Stimulated activated CD4-positive, alpha-beta T cell treated with anti-CD3 and anti-CD28 coated beads, TNF-alpha, amount 100 ng/mL, for 24 hours (primary cell): ENCODE measurements at places on chromosomes 3 and 15.

DNA sequence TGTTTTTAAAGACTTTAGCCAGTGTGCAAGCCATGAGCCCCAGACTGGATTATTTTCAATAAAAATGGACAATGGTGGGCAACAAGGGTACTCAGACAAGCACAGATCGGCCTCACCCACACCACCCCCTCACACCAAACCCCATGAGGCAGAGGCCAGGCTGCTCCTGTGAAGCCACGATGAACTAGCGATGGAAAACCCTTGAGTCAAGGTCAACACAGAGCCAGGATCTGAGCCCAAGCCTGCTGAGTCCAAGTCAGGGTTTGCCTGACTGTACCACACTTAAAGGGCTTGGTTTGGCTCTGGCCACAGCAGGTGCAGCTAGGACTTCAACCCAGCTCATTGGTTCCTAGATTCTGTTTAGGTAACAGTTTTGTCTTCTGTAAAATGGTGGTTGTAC is 131.5 kb upstream of the SLC2A2 start:
- DNase-seq: no peak

DNA sequence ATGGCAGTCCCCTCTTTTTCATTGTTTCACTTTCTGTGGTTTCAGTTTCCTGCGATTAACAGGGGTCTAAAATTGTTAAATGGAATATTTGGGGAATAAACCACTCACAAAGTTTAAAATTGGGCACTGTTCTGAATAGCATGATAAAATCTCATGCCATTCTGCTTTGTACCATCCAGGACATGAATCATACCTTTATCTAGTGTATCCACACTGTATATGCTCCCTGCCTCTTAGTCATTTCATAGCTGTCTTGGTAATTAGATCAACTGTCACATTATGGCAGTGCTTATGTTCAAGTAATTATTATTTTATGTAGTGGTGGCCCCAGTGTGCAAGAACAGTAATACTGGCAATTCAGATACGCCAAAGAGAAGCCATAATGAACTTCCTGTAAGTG is 734.5 kb downstream of the ZPLD1 start:
- no peak for DNase-seq

DNA sequence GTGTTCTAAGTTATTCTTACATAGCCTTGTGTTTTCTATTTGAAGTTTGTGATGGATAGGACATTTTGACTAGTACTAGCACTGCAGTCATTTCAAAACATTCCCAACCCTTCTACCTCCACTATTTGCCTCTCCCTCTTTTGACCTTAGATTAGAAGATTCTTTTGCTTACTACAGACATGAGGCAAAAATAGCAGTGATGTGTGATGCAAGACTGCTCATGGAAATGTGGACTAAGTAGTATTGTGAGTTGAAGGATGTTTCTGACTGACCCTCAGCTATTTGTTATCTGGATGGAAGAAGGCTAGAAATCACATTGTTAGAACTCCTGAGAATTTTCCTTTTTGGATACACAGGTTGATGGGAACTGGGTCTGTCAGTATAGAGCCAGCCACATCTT is 45.9 kb downstream of the ATP2C1 start:
- no peak for DNase-seq

DNA sequence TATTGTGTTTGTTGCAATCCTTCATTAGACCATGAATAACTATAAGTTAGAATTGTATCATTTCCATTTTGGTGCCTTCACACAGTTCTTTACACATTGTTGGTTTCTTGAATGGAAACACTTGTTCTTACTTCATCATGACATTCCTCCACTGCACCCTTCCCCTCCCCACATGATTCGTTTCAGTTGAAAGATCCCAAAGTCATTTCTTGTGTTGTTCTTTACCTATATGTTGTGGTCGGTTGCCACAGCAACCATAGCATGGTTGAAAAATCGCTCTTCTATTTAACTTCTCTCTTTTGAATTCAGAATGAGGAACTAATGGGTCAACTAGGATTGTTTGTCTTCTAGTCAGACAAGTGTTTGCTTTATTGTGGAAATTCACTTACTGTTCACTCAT is 103.3 kb downstream of the IL1RAP start:
- no peak for DNase-seq

- DNase-seq: no peak
Observed at GRCh38 chr3:126528800-126529541, 5.0 kb downstream of the CHST13 start.

GRCh38 chr3:24628523-24629258 is 134.0 kb upstream of the THRB start:
- no peak for DNase-seq

GRCh38 chr15:52730173-52730572 is 51.0 kb upstream of the ATOSA start:
- no peak for DNase-seq

DNA sequence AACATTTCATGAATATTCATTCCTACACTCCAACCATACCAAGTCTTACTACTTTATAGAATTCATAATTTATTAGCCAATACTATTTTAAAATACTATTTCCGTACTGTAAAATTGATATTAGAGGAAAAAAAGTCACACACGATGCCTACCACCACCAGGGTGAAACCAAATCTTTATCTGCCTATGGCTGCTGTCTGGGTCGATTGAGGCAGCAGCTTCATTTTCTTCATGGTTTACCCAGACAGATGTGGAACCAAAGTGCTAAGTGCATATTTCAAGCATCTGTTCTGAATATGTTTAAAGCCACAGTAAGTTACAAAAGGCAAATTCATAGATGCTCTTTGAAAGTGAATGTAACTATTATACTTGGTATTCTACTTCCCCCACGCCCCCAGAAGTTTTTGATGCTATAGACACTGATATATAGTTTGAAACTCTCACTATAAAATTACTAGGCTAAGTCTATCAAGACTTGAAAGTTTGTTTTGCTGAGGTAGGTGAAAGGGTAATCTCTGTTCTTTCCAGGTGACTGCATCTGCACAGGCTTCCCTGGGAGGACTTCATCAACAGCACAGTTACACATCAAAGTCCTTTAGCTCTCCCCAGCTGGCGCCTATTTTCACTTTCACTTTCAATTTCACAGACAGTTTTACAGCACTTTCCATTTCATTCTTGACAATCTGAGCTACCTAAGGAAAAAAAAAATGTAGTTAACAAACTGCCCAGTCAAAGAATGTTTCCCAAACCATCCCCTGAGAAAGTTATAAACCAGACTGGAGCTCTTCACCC is 113.9 kb downstream of the POLQ start:
- DNase-seq: peak; percentile 27

DNA sequence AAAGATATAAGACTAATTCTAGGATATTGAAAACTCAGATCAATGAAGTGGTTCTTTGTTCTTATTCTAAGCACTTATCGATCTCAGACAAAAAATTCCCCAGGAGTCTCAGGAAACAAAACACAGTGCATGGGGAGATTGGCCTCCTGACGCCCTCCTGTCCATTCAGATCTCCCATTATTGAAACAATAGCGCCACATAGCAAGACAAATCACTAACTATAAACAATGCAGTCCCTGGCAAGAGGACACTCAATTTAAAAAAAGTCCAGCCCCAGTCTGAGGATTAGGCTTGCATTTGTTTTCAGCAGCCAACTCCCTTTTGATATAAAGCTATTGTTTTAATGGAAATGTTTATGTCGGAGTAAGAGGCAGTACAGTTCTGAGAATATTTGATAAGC is 528.2 kb downstream of the GABRG3 start:
- DNase-seq: no peak

GRCh38 chr3:170278627-170279026 is 56.4 kb downstream of the PRKCI start:
- DNase-seq: no peak

DNA sequence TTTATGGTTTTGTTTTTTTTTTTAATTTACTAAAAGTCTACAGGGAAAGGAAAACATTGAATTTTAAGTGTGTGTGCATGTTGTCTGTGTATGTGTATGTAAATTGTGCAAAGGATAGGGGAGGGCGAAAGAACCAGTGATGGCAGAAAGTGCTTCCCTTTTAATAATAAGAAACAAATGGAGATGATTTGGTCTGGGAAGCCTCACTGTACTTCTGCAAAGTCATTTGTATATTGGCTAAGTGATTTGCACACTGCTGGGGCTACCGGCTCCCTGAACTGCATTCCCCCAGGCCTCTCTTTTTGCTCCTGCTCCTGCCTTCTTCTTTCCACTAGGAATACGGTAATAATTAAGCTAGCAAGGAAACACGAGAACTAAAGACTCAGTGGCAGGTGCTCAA is 101.2 kb downstream of the CD47 start:
- no peak for DNase-seq

GRCh38 chr3:128007033-128007424 is 45.2 kb upstream of the SEC61A1 start:
- DNase-seq: no peak

DNA sequence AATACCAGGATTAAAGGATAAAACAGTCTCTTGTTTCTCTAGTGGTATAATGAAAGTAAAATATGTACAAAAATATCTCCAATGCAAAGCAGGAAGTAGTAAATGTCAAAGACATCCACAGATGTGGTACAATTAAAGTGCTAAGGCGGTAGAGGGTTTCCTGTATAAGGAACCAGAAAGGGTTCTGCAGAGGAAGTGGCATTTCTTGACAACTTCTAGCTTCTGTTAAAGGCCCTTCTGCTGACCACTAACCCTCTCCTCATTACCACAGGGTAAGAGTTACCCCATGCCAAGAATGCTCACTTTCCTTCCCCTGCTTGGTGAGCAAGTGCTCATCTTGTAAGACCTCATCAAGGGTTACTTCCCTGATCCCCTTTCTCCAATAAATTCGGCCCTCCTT is 883.6 kb upstream of the NR2F2 start:
- DNase-seq: no peak

GRCh38 chr3:128215290-128215689 is 62.0 kb downstream of the EEFSEC start:
- DNase-seq: no peak

- no peak for DNase-seq
Observed at GRCh38 chr3:67154429-67154828, 156.3 kb downstream of the KBTBD8 start.

DNA sequence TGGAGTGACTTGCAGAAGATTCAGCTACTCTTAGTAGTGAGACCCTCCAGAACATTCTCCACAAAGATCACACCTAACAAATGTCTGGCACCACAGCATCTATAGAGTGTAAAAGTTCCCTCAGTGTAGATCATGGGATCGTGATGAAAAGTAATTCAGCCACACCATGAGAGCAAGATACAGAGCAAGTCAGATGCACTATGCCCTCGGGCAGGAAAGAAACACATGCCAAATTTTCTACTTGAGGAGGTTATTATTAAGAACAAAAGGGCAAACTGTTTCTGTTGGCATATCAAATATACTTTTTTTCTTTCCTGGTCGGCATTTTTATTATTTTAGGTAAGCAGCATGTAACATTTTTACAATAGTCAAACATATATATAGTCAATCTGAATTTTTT is 44.8 kb upstream of the SNTN start:
- DNase-seq: no peak

- no peak for DNase-seq
Observed at GRCh38 chr3:55690177-55690576, 203.1 kb upstream of the WNT5A start.

DNA sequence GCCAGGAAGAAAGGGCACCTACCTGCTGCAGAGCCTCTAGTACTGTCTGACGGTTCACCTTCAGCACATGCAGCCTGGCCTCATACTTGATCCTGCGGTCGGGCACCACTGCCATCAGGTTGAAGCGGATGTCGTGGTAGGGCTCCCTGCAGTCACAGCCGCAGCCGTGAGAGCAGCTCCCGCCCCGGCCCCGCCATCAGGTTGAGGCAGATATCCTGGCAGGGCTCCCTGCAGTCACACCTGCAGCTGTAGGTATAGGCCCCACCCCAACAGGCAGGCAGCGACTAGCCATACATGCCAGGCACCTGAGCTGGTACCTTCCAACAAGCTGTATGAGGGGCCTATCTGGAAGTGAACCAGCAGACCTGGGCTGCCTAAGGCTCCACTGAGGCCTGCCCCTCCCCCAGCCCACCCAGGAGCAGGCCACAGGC is 38.7 kb downstream of the SEMA3G start:
- DNase-seq: no peak

DNA sequence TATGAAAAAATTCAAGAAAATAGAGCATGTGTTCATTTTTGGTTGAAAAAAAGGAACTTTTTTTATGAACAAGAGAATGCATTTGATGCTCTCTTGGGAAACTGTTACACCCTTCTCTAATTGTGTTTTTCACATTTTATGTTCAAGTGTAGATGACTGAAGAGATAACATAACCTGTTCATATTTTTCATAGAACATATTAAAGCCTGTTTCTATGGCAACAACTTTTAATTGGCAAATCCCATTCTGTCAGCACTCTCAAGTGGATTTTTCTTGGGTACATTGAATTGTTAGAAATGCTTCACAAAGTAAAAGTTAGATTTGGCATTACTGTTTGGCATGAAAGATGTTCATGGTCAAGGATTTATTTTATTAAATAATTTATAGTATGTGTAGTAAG is 117.5 kb downstream of the MBNL1 start:
- DNase-seq: no peak

DNA sequence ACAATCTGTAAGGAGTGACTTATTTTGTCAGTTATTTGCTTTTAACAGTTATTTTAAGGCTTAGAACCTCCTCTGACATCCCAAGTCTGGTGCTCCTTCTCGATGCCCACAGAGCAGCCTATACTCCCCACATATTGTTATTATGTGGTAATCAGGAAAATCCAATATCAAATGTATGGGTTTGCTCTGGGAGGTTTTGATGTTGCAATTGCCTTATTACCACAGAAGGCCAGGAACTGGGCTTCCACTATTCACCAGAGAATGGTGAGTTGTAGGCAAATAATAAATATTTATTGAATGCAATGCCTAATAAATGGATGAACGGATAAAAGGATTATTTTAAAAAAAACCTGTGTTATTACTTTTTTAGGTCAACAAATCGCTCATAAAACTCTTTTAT is 12.2 kb downstream of the NEK10 start:
- DNase-seq: no peak

GRCh38 chr15:92725171-92725570 is 69.6 kb upstream of the FAM174B start:
- no peak for DNase-seq
